ENCODE measurements at places on chromosomes 6 and 20. TPM values are rescaled to one million over a fixed set of nuclear protein-coding genes. Genes with fewer than 3 reads are reported as not detected.

The TAP2 gene
- total RNA-seq = 8.0 TPM

The TCF21 gene
- total RNA-seq = 1.9 TPM

The GJA1 gene
- total RNA-seq = 355 TPM

The GRIK2 gene
- 0.25 TPM for total RNA-seq

The KIF25 gene
- total RNA-seq = not detected
